Activated CD8-positive, alpha-beta memory T cell treated with anti-CD3 and anti-CD28 coated beads, Interleukin-2, amount 50 U/mL, for 48 hours (primary cell): ENCODE measurements at places on chromosomes 7 and 10.

GRCh38 chr7:6221340-6222319, 50.8 kb downstream of the CYTH3 start:
- DNase-seq: no peak

GRCh38 chr7:75716992-75717626, 21.6 kb downstream of the HIP1 start:
- DNase-seq: no peak

GRCh38 chr10:22464966-22465629, 119.8 kb downstream of the SPAG6 start:
- DNase-seq: no peak

- DNase-seq: no peak
These were observed 19.5 kb upstream of the PTF1A start for GRCh38 chr10:23172429-23173213.

DNA sequence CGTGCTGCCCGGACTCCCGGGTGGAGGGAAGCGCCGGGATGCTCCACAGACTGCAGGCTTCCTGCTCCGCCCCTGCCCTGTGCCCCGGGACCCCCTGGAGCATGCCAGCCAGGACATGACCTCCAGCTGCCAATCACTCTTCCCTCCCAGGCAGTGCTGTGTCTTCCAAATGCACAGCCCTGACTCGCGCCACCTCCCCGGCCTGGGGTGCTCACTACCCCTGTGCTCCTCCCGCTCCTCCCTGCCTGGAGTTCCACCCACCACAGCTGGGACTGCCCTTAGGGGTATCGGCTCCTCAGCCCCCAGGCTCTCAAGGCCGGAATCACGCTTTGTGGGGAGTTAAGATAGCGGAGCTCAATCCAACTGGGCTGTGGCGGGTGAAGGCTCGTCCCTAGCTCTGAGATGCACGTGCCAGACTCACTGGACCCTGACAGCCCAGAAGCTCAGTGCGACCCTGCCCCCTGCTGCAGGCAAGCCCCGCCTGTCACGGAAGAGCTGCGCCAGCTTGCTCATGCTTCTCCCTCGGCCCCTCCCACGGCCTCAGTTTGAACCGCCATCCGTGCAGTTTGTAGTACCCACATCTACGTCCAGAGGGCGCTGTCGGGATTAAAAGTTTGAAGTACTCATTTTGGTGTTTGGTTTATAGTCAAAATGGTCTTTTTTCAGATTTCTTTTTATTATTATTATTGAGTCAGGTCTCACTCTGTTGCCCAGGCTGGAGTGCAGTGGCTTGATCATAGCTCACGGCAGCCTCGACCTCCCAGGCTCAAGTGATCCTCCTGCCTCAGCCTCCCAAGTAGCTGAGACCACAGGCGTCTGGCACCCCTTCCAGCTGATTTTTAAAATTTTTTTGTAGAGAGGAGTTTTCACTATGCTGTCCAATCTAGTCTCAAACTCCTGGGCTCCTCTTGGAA, 142.5 kb upstream of the TCERG1L start:
- peak; percentile 94 for DNase-seq

DNA sequence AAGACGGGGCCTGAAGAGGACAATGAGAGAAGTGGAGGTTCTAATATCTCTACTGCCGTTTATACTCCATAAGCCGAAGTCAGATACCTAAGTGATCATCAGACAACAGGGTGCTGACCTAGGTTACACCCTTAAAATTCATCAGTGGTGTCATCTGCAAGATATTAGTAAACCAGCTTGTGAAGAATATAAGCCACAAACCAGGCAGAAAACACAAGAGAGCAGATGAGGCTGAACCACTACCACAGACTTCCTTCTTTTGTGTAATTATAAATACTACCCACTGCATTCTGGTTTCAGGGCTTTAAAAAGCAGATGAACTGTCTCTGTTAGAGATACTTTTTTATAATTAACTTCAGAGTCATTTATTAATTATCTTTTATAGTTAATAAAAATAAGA, 69.0 kb upstream of the LRRC17 start:
- DNase-seq: no peak

- DNase-seq: no peak
These were observed 120.4 kb upstream of the RAB11FIP2 start for GRCh38 chr10:118167056-118167700.

GRCh38 chr7:569071-569855, 49.6 kb upstream of the PDGFA start:
- DNase-seq: no peak

GRCh38 chr7:48154792-48155413, 16.4 kb upstream of the ABCA13 start:
- no peak for DNase-seq

- DNase-seq: no peak
These were observed 23.2 kb upstream of the MKI67 start for GRCh38 chr10:128149267-128150014.

GRCh38 chr10:8830876-8831275, 776.4 kb downstream of the GATA3 start:
- DNase-seq: no peak

DNA sequence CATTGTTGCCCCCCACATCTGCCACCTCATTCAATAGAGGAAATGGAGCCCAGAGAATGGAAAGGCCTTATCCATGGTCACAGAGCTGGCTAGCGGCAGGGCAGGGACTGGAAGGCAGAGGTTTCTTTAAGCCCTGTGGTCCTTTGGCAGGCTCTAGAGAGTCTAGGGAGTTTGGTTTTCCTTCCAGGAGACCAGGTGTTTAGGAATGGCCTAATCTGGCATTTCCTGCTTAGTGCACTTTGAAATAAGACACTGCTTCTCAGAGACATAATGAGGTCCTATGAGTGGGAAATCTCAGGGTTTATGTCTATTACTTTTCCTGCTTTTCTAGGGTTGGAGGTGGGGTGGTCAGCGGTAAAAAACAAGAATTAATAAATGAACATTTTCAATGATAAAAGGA, 6.1 kb downstream of the MARVELD1 start:
- DNase-seq: no peak
